Thyroid gland (tissue), 4 donors: ENCODE measurements at places on chromosomes 2 and 18. TPM values are rescaled to one million over a fixed set of nuclear protein-coding genes. Genes with fewer than 3 reads are reported as not detected.

The PROM2 gene
- total RNA-seq: 21.4 TPM

The RAB17 gene
- 81.8 TPM for total RNA-seq

The ANO7 gene
- total RNA-seq: 1.8 TPM

The STARD6 gene
- total RNA-seq: not detected

The VWC2L gene
- total RNA-seq: not detected

The CDKL4 gene
- total RNA-seq: 1.1 TPM

The SERPINB4 gene
- not detected for total RNA-seq
